ENCODE measurements at places on chromosomes 2 and 18. TPM values are rescaled to one million over a fixed set of nuclear protein-coding genes. Genes with fewer than 3 reads are reported as not detected.

DNA sequence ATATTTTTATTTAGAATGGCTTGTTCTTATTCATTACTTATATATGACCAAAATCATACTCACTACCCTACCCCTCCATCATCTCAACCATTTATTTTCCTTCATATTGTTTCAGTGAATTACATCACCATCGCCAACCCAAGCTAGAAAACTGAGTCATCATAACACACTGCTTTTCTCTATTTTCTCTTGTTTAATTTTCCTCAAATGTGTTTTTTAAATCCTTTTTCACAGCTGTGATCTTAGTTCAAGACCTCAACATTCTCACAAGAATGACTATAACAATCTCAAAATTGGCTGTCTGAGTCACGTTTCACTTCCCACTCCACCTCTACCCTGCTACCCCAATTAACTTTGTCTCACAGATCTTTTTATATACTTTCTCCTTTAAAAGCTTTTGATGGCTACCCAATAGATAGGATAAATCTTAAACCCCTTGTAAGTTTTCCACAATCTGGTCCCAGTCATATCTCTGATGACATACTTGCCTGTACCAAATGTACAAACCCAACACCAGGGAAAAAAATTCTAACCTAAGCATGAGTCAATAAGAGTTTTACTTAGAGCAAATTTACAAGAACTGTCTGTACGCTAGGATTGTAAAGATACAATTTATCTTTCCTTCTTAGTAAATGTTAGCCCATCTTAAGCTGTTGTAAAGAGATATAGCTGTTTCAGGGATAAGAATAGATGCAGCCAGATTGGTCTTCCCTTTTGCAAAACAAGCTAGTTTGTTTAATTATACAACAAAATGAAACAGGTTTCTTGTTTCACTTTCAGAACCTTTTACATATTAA lies 635.1 kb upstream of the SLC39A10 start:
- DNase-seq, result no peak

DNA sequence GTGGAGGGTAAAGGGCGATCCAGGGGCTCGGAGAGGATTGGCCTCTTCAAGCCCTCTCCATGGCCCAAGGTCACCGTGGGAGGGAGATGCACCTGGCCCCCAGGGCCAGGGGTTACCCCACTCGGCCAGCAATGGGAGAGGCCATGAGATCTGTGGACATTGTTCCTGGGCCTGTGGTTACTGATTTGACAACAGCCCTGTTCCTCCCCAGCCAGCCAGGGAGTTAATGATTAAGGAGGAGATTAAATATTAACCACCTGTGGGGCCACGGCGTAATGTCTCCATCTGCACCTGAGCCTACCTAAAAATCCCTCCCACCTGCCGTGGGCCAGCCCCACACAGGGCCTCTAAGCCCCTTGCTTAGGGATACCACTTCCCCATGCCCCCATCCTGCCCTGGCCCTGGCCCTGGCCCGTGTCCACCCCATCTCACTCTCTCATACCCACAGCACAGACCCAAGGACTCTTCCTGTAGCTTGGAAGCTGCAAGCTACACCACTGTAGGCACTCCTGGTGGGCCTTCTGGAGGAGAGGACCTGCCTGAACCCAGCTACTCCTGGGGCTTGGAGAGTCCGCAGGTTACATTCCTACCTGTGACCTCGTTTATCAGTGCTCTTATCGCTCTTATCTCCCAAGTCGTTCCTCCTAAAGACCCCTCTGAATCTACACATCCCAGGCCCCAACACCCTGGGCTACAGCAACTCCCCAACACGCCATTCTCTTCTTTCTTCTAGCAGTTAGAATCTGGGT lies 32.1 kb downstream of the ZFP36L2 start:
- no peak for DNase-seq

GRCh38 chr2:36657703-36658102 lies 38.8 kb upstream of the VIT start:
- no peak for DNase-seq

The PARD3B gene
- not detected for total RNA-seq

The PCBP1 gene
- 358 TPM for total RNA-seq

- no peak for DNase-seq
Measured at GRCh38 chr2:231379266-231380215, 16.0 kb upstream of the B3GNT7 start.

GRCh38 chr2:156470975-156471583 lies 34.9 kb downstream of the GPD2 start:
- DNase-seq, result no peak

The CABLES1 gene
- total RNA-seq, result 2.2 TPM

The WNT10A gene
- 2.9 TPM for total RNA-seq

DNA sequence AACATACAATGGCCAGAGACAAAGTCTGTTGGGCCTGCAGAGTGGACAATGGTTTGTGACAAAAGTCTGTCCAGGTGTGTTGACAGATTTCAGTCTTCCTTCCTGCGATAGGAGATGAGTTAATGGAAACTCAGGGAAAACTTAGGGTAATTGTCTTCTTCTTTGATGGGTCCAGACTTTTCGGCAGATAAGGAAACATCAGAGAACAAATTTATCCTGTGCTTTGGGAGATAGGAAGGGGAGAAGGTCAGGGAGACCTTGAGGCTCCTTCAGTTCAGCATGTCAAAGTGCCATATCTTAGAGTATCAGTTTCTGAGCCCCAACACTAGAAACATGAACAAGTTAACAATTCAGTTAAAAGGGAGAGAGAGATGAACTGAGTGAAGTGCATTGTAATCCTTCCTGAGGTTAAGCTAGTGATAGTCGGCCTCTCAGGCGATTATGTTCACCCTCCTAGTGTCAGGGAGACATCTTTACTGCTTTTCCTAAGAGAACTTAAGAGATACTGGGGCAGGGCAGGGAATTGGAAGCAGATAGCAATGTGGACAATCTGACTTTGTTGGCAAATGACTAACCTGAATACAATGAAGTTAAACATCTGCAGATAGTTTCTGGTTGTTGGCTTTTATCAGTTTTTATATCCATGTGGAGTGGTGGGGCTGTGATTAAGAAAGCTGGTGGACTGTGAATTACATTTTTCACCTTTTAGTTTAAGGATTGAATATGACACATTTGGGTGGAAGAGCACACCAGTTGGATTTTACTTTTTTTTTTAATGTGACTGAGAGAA lies 248.8 kb upstream of the FN1 start:
- DNase-seq, result no peak

DNA sequence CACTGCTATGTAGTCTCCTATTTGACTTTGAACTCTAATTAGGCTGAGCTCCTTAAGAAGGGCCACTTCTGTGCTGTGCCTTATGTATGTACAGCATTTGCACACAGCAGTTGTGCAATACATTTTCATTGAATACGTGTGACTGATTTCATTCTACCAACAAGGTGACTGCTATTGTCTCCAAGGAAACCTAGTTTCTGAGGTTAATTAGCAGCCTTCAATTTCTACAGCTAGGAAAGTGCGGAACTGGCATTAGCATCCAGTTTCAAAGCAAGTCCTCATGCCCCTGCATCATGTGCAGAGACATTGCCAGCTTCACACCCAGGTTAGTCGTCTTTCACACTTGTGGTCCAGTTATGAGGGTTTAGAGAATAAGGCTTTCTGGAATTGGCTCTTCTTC lies 58.6 kb downstream of the NCK2 start:
- DNase-seq, result no peak

The RGPD3 gene
- 0.32 TPM for total RNA-seq

DNA sequence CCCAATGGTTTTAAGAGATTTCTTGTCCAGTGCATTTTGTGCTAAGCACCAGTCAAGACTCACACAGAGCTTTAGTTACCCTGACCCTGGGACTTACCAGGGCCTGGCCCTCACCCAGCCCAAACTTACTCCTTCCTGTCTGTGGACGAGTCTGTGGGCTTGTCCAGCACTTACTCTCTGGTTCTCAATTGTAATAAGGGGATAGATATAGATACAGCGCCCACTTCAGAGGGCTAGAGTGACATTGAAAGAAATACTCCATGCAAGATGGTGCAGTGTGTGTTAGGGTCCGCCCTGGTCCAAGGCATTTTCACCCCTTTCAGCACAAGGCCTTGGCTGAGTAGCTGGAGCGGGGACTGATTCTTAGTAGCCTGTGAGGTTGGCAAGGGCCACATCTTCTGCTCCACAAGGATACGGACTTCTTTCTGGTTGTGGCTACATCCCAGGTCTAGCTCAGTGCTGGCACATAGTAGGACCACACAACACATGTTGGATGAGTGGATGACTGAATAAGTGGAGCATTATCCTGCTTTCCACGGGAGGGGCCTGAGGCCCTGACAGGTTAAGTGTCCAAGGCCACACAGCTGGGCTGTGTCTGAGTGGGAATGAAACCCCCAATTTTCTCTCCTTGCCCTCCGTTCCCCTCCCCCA lies 3.8 kb upstream of the ARID5A start:
- no peak for DNase-seq

GRCh38 chr2:726169-726568 lies 49.0 kb upstream of the TMEM18 start:
- no peak for DNase-seq

GRCh38 chr2:45759310-45759851 lies 107.9 kb downstream of the PRKCE start:
- no peak for DNase-seq

GRCh38 chr2:216950547-216950946 lies 90.7 kb upstream of the TNP1 start:
- no peak for DNase-seq

The GPR148 gene
- not detected for total RNA-seq

Data from natural killer cell (primary cell).